Endothelial cell (in vitro differentiated cells): ENCODE measurements at places on chromosomes 7 and 10. TPM values are rescaled to one million over a fixed set of nuclear protein-coding genes. Genes with fewer than 3 reads are reported as not detected.

METTL27 gene
- 6.1 TPM for total RNA-seq

ADAM12 gene
- 9.0 TPM for total RNA-seq

COL1A2 gene
- total RNA-seq: 169 TPM

JAZF1 gene
- total RNA-seq: 8.5 TPM

TBATA gene
- total RNA-seq: not detected

FAM13C gene
- total RNA-seq: 57.9 TPM

FKBP6 gene
- total RNA-seq: not detected

CDNF gene
- total RNA-seq: 1.9 TPM

CSTF2T gene
- 36.3 TPM for total RNA-seq

CTAGE4 gene
- 3.3 TPM for total RNA-seq

CAV2 gene
- 35.5 TPM for total RNA-seq

GOLGA7B gene
- 2.5 TPM for total RNA-seq

AASS gene
- total RNA-seq: 41.9 TPM

MUC12 gene
- total RNA-seq: 1.3 TPM

- DNase-seq: no peak
Measured at GRCh38 chr7:114917211-114917839, 4.6 kb upstream of the MDFIC start.

GRCh38 chr10:95404864-95405263 lies 114.1 kb upstream of the PDLIM1 start:
- no peak for DNase-seq

DNA sequence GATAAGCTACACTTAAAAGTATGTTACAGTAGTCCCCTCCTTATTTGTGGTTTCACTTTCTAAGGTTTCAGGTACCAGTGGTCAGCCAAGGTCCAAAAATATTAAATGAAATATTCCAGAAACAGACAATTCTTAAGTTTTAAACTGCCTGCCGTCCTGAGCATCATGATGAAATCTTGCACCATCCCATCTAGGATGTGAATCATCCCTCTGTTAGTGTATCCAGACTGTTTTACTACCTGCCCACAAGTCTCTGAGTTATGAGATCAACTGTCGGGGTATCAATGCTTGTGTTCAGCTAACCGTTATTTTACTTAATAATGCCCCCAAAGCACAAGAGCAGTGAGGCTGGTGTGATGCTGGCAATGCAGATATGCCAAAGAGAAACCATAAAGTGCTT lies 11.4 kb downstream of the KDM7A start:
- DNase-seq: no peak

- peak; percentile 80 for DNase-seq
Measured at GRCh38 chr7:27179503-27180430, 5.3 kb downstream of the HOXA11 start.

- no peak for DNase-seq
Measured at GRCh38 chr10:63145782-63146181, 12.7 kb downstream of the NRBF2 start.

DNA sequence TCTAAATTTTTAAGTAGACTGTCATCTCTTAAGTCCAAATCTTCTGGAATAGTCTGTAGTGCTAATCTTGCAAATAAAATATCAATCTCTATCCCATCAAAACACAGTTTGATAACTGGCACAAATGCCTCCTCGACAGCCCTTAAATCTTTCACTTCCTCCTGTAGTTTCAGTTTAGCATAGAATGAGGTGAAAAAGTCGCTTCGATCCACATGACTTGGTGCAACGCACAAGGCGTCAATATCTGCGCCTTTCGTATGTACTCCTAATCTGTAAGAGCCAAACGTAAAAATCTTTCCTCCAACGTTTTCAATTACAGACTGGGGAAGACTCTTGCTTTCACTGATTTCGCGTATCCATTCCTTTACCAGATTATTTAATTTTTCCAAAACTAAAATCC lies 603 bp downstream of the PAPOLB start:
- no peak for DNase-seq

GRCh38 chr7:57354195-57354594 lies 95.8 kb upstream of the ZNF716 start:
- DNase-seq: no peak

GRCh38 chr10:69662173-69662877 lies 32.3 kb downstream of the FAM241B start:
- DNase-seq: no peak

GRCh38 chr10:76624470-76624869 lies 1013.1 kb downstream of the KCNMA1 start:
- no peak for DNase-seq

DNA sequence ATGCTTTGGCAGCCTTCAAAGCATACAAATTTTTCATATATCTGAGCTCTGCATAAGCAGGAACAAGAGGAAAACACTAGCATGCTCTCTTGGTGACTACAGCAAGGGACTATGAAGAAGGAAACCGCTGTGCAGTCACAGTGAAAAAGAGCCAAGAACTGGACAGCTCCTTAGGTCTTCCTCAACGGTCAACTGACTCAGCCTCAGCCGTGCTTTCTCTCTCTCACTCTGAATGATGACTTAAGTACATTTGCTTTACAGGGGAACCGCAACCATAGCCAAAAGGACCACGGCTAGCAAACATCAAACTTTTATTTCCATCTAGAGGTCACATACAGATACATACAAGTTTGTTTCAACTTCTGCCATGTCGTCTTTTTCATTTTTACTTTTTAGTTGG lies 69.9 kb downstream of the HYCC1 start:
- DNase-seq: no peak

- peak; percentile 76 for DNase-seq
Measured at GRCh38 chr7:51160990-51161615, 155.5 kb downstream of the COBL start.

DNA sequence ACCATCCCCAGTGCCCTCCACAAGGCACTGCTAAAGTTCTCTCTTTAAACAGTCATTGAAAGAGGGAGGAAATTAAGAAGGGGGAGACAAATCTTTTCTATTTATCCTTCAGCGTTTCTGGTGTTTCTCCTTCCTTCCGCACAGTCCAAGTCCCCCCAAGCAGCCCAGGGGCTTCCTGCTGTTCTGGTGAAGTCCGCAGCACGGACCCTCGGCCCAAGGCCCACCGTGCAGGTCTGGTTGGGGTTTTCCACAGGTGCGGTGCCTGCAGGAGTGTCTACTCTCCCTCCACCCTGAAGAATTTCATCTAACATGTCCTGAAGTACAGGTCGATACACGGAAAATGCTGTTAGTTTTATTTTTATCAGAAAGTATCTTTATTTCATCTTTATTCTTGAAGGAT lies 34.1 kb upstream of the KNDC1 start:
- no peak for DNase-seq

DNA sequence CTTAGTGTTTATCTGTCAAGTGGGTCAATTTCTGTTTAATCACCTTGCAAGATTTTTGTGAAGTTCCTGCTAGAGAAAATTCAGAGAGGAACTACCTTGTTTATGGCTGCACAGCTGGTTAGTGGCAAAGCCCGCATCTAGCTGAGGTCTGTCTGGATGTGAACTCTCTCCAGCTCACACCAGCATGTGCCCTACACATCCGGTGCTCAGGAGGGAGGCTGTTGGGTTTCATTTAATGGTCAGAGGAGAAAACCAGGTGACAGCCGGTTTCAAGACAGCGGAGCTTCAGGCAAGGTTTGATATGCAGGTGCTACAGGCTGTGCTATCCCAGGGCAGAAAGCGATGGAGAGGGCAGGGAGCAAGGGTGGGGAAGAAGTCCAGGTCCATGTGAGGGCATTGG lies 351.1 kb downstream of the ACTR3B start:
- no peak for DNase-seq

- no peak for DNase-seq
Measured at GRCh38 chr10:30088178-30088577, 28.8 kb upstream of the JCAD start.

DNA sequence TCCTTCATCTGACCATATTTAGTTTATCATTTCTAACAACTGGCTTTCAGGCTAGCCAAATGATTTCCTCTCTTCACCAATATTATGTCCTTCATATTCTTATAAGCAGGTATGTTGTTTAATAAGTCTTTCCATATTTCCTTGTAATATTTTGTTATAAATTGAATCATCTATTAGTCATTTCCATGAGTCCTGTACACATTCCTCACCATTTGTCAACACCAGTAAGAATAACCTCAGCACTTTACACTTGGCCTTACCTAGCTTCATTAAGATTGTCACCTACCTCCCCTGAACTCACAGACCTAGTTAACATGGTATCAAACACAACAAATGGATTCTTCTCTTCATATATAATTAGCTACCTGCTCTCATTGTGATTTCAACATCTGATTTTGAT lies 282.3 kb downstream of the SEMA3D start:
- no peak for DNase-seq

- no peak for DNase-seq
Measured at GRCh38 chr7:89757910-89758309, 396.4 kb upstream of the STEAP1 start.

GRCh38 chr7:92641921-92642511 lies 51.8 kb upstream of the FAM133B start:
- DNase-seq: no peak
